Activated CD8-positive, alpha-beta memory T cell treated with anti-CD3 and anti-CD28 coated beads for 24 hours (primary cell): ENCODE measurements at places on chromosomes 11 and 22.

DNA sequence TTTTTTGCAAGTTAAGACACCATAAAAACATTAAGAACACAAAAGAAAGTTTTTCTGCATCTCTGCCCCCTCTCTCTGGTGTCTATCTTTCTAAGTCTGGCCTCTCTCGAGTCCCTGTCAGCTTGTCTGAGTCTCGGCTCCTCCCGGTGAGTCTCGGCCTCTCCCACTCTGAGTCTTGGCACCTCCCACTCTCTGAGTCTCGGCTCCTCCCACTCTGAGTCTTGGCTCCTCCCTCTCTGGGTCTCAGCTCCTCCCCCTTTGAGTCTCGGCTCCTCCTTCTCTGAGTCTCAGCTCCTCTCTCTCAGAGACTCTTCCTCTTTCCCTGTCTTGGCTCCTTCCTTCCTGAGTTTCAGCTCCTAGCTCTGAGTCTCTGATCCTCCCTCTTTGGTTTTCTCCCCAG is 72.5 kb upstream of the AMPD3 start:
- peak; percentile 45 for DNase-seq

GRCh38 chr11:70156291-70157037 is 46.6 kb upstream of the FADD start:
- DNase-seq: no peak

- no peak for DNase-seq
Measured at GRCh38 chr11:86143087-86144030, 74.5 kb upstream of the PICALM start.

- DNase-seq: no peak
Measured at GRCh38 chr22:36610056-36610455, 81.1 kb upstream of the EIF3D start.

- DNase-seq: no peak
Measured at GRCh38 chr11:111408789-111409727, 30.0 kb upstream of the POU2AF1 start.

GRCh38 chr11:61752117-61752924 is at the start of gene MYRF:
Gene MYRF (plus strand): TSS chr11:61752636. CDS start chr11:61752745, 109 bp downstream.
- peak; percentile 87 for DNase-seq

DNA sequence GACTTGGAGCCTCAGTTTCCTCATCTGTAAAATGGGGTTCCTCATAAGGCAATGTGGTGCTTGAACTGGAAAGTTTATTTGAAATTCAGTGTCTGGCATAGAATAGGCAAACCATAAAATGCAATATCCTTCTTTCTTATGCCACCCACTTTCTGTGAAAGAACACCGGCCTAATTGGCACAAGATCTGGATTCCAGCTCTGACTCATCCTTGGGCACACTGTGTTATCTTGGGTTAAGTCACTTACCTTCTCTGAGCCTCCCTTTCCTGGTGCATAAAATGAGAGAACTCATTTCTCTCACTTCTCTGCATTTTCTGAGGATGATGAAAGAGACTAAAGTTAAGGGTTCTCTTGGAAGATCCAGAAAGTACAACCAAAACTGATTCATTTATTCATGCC is 5.1 kb downstream of the INSC start:
- DNase-seq: no peak

GRCh38 chr11:78349114-78349513 is 68.5 kb downstream of the GAB2 start:
- DNase-seq: no peak

DNA sequence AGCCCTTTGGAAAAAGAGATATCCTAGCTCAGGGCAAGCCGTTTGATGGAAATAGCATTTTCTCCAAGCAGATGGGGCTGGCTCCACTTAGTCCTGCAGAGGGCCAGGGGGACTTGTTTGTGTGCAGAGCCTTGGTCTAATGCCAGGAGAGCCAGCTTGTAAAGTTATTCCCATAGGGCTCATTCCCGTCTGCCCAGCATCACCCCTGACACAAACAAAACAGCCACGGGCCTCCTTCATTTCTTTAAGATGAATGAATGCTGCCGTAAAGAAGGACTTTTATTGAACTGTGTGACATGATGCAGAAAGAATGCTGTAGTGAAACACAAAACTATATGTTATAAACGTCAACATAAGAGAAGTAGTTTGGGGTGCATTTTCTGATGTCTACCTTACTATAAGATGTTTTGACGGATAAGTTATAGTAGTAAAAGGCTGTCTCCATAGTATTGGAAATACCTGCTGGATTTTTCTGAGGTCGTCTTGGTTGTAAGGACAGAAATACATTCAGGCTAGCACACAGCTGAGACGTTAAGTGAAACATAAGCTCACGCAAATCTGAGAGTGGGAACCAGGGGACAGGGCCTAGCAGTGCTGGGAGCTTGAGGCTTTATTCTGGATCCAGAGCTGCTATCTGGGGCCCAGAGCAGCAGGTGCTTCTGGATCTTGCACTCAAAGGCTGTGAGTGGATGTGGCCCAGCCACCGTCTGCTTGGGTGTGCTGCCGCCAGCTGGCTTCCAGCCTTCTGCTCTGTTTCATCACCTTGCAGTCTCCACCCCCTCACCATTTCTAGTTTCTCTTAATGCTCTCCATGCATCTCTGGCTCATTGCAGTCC is 53.3 kb downstream of the NCAM1 start:
- no peak for DNase-seq

- DNase-seq: no peak
Measured at GRCh38 chr11:47254386-47254785, 3.4 kb upstream of the NR1H3 start.

GRCh38 chr11:68282141-68282860 is 10.5 kb upstream of the C11orf24 start:
- DNase-seq: no peak

DNA sequence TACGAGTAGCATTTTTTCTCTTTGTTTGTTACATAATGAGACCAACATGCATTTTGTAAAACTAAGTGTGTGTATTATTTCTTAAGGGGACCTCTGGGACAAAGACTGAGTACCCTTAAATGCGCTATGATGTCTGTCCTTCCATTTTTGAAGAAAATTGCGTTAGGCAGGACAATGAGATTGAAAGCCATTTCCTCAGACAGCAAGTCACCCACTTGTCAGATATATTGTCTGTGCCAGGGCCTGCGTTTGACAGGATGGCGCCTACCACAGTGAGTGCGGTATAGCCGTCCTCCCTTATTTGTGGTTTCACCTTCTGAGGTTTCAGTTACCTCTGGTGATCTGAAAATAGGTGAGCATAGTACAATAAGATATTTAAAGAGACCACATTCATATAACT is 2.2 kb downstream of the AP2A2 start:
- no peak for DNase-seq

DNA sequence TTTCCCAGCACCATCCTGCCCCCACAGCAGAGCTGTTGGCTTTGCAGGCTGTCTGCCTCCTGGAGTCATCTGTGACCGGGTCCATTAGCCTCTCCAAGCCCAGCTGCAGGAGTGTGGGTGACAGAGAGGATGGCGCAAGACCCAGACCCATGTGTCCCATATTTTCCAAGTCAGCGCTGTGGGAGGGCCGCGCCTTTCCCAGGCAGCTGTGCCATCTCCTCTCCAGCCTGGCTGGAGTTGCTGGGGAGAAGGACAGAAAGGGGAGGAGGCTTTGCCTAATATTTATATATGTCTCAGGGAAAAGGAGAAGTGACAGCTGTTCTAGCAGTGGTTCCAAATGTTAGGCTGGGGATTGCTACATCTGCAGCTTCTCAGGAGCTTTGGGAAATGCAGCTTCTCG is 15.7 kb downstream of the DTX4 start:
- DNase-seq: no peak

- no peak for DNase-seq
Measured at GRCh38 chr22:43883719-43884415, 7.9 kb downstream of the PNPLA5 start.

GRCh38 chr22:40410731-40411505 is 40.5 kb downstream of the SGSM3 start:
- DNase-seq: no peak

- no peak for DNase-seq
Measured at GRCh38 chr11:57459164-57460021, 935 bp upstream of the RTN4RL2 start.

DNA sequence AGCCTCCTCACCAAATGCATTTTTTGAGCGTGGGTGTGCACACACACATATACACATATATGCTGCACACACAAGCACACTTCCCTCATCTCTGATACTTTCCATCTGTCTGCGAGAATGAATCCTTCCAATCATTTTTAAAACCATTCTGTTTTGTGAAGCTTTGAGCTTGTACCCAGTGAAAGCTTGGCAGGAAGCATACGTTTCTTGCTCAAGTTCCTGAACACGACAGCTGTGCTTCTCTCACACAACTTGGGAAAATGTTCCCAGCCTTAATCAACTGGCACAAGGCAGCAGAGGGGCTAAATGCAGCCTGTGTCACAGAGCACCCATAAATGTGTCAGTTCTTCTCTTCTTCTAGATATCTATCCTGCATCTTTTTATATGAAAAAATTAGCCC is 524.0 kb upstream of the KIRREL3 start:
- DNase-seq: no peak

DNA sequence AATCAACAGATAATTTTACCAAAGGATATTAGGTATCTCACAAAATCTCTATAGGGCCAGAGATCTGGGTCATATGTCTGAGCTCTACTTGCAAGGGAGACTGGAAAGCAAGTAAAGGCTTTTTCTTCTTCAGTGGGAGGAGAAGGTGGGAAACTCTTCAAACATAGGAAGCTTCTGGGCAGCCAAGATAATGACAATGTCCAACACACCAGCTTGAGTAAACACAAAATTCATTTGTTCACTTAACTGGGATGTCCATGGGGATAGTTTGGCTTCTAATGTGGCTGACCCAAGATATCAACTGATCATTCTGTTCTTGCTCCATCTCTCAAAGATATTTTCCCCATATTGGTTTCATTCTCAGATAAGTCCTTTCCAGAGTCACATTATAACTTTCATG is 37.4 kb downstream of the OR2AT4 start:
- no peak for DNase-seq
